Right ventricle myocardium inferior (tissue), 1 donor: ENCODE measurements at places on chromosomes 4 and X. TPM values are rescaled to one million over a fixed set of nuclear protein-coding genes. Genes with fewer than 3 reads are reported as not detected.

GRCh38 chr4:170651786-170652185 is 562.0 kb upstream of the AADAT start:
- DNase-seq: no peak

DNA sequence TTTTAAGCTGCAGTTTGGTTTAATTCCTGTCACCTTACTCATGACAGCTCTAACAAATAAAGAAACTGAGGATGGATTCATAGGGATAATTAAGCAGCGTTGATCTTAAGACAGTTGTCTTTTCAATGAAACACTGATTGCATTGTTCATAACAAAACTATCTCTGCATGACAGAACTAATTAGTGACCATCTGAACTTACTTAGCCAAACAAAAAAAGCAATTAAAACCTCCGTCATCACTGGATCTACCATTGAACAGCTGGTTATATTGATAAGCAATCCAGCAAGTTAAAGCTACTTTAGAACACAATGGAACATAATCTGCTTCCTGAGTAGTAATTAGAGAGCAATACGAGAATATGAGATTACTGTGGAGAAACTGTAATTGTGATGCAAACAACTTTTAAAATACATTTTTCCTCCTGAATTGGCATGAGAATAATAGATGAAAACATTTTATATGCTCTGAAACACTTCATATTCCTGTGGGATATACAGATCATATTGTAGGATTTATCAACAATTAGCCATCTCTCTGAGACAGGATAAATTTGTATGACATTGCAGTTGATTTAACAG is 2576.8 kb downstream of the PCDH7 start:
- no peak for DNase-seq

GRCh38 chr4:71167083-71167482 is 171.7 kb upstream of the SLC4A4 start:
- no peak for DNase-seq

GRCh38 chrX:100643956-100644860 is at the start of gene SRPX2:
SRPX2 (plus strand) TSS chrX:100644199; CDS start chrX:100646323, 2,124 bp downstream.
- DNase-seq: no peak

DNA sequence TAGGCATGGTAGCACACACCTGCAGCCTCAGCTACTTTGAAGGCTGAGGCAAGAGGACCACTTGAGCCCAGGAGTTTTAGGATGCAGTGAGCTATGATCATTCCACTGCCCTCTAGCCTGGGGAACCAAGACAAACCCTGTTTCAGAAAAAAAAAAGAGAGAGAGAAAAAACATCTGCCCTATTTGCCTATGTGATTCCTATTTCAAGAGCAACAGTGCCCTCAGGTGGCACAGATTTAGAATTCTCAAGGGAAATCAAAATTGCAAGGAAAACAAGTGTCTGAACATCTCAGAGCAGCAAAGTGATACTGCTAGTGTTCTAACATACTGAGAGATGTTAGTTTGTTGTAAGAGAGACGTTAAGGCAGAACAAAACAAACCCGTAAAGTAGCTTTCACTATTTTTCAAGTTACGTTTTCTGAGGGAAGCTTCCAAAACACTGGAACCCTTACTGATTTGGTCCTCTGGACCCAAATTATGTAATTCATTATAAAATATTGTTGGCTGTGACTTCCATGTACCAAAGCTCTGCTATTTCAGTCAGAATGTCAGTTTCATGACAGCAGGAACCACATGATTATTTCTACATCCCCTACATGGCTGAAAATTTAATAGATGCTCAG is 7.9 kb downstream of the BDH2 start:
- DNase-seq: no peak

DNA sequence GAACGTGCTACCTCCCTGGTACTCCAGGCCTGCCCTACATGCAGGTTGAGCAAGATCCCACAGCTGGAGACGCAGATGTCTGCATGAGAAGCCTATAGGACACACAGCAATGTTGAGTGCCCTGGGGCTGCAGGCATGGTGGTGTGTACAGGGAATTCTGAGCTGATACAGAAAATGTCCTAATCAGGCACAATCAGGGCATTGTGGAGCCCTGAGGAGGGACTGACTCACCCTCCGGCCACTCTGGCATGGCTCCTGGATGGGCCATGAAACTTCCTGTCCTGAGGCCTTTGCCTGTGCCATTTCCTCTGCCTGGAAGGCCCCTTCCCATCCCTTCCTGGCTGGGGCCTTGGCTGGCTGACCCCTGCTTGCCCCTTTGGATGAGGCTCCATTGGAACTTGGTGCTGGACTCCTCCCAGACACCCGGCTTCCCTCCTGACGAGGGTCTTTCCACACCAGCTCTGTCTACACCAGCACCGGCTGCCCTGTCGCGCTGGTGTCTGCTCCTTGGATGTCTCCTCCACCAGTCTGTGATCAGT is 16.7 kb upstream of the AFAP1 start:
- no peak for DNase-seq

RIPPLY1 gene
- not detected for total RNA-seq

DNA sequence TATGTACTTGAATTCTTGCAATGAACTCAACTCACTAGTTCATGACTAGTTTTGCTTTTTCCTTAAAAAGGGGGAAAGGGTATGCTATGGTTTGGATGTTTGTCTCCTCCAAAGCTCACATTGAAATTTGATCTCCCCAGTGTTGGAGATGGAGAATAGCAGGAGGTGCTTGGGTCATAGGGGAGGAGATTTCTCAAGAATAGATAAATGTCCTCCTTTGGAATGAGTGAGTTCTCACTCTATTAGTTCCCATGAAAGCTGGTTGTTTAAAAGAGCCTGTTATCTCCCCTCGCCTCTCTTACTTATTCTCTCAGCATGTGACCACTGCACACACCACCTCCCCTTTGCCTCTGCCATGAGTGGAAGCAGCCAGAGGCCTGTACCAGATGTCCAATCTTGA is 109.4 kb upstream of the INTU start:
- no peak for DNase-seq

DNA sequence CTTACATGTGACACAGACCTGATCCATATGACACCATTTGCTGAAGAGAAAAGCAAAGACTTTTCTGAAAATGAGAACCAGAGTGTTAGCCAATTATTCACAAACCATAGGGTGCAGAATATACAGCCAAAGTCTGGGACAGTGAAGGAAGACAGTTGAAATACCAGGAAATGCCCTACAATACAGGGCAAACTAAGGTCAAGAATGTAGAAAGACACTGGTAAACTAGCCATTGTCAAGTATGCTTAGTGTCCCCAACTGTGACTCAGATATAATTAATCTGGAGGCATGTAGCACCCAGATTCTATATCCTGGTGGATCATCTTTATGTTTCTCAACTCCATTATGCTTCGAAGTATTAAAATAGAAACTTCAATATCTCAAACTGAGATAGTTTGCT is 200.9 kb upstream of the FSTL5 start:
- no peak for DNase-seq

TMPRSS11B gene
- not detected for total RNA-seq

BLOC1S4 gene
- total RNA-seq: 6.0 TPM

DNA sequence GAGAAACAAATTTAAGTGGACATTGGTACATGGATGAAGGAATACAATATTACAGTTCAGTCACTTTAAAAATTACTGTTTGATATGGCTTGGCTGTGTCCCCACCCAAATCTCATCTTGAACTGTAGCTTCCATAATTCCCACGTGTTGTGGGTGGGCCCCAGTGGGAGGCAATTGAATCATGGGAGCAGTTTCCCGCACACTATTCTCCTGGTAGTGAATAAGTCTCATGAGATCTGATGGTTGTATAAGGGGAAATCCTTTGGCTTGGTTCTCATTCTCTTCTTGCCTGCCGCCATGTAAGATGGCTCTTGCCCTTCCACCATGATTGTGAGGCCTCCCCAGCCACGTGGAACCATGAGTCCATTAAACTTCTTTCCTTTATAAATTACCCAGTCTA is 804.2 kb upstream of the FRG1 start:
- DNase-seq: no peak

DNA sequence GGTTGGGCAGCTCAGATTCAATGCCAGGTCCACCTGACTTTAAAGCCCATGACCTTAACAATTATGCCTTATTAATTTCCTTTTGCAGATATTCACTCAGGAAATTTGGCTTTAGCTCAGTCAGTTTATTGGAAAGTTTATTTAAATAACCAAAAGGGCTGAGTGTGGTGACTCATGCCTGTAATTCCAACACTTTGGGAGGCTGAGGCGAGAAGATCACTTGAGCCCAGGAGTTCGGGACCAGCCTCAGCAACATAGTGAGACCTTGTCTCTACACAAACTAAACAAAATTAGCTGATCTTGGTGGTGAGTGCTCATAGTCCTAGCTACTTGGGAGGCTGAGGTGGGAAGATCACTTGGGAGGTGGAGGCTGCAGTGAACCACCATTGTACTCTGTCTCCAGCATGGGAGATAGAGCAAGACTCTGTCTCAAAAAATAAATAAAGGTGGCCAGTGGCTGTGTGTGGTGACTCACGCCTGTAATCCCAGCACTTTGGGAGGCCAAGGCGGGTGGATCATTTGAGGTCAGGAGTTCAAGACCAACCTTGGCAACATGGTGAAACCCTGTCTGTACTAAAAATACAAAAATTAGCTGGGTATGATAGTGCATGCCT is 43.3 kb downstream of the RHOH start:
- no peak for DNase-seq

TEX13C gene
- not detected for total RNA-seq

FABP2 gene
- total RNA-seq: not detected

- no peak for DNase-seq
Measured at GRCh38 chr4:150150629-150151062, 72.4 kb downstream of the DCLK2 start.

SCML1 gene
- 6.7 TPM for total RNA-seq

GRCh38 chr4:22500128-22500611 is 15.7 kb downstream of the ADGRA3 start:
- no peak for DNase-seq

BANK1 gene
- total RNA-seq: 0.35 TPM

SPACA5 gene
- not detected for total RNA-seq

- peak; percentile 50 for DNase-seq
Measured at GRCh38 chr4:3699678-3700077, 66.5 kb upstream of the ADRA2C start.

DNA sequence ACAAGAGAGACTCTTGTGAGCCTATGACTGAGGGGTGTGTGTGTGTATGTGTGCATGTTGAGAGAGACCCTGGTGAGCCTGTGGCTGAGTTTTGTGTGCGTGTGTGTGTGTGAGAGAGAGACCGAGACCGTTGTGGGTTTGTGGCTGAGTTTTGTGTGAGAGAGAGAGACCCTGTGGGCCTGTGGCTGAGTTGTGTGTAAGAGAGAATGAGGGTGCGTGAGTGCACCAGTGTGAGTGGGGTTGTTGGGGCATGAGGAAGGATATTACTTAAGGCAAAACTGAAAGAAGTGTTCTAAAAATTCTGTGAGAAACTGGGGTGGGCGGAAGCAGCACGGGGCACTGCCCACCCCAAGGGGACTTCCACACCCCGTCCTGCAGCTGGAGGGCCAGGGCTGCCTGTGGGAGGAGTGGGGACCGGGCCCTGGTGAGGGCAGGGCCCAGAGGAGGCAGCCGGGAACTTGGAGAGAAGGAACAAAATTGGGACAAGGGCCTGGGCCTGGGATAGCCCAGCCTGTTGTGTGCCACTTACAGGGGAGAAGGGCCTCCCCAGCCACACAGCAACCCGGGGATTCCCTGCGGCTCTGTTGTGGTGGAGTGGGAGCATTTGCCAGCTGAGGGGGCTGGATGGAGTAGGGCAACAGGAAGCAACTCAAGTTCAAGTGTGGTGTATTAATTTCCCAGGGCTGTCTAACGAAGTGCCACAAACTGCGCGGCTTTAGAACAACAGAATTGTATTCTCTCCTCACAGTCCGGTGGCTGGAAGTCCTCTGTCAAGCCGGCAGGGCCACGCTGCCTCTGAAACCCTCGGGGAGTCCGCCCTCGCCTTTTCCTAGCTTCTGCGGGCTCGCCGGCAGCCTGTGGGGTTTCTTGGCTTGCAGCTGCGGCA is 22.1 kb downstream of the TMEM131L start:
- DNase-seq: no peak
